CD4-positive, alpha-beta T cell treated with Interleukin-6 for 4 hours (primary cell): ENCODE measurements at places on chromosomes 11 and 22.

DNA sequence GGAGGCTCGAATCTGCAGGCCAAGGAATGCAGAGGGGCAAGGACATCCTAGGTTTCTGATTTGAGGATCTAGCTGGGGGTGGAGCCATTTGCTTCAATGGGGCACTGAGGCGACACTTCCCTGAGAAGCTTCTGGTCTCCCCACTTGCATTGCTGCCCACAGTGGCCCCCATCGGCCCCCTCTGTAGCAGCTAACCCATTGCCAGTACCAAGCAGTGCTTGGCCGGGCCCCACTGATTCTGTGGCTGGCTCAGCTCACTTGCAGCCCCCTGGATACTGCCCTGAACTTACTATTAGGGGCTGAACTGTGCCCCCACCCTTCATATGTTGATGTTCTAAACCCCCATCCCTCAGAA, 42.9 kb upstream of the SHISAL1 start:
- no peak for DNase-seq

- no peak for DNase-seq
Measured at GRCh38 chr11:96235751-96236150, 107.2 kb downstream of the MAML2 start.

- DNase-seq = no peak
Measured at GRCh38 chr11:18615628-18616392, 16.2 kb downstream of the MISFA start.

DNA sequence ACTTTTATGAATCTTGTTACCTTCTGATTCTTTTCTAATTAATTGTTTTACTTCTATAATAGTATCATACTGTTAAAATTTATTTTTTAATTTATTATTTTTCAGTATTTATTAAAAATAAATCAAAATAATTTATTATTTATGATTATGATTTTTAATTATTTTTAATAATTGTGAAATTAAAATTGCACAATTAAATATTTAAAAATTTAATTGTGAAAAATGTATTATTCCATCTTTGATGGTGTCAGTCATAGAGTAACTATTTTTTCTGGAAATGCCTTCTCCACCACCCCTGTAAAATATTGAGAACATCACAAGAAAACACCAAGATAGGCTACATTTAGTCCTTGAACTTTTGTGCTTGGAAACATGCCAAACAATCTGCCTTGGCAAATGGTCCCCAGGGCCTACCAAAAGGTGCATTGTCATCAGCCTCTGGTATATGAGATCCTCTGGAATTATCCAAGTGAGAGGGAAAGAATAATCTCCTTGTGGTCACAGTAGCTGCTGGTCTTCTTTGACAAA, at the start of gene OR8H2:
Gene OR8H2 (plus strand): TSS at position 478 of the 528 bp plus-strand sequence. CDS start 1,356 bp downstream, outside the sequence.
- DNase-seq = no peak

- no peak for DNase-seq
Measured at GRCh38 chr11:34105957-34106504, 602 bp downstream of the NAT10 start.

GRCh38 chr22:40679964-40680818, 907 bp downstream of the MCHR1 start:
- no peak for DNase-seq

DNA sequence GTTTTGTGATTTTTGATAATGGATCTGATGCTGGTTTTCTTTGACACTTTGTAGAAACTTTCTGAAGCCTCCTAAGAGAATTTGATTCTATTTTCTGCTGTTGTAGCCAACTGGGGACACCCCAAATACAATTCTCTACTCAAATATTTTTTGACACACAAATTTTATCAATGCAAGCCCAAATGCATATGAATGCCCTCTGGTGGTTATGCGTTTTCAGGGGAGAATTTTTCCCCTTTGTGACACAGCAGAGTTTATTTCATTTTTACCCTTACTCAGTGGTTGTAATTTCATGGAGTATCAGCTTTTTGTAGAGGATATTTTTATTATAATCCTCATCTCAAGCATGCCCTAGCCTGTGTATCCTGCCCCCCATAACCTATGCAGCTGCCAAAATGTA, 44.7 kb upstream of the MTMR2 start:
- no peak for DNase-seq

- DNase-seq = peak; percentile 88
Measured at GRCh38 chr11:117946842-117947526, 17.8 kb upstream of the TMPRSS13 start.

DNA sequence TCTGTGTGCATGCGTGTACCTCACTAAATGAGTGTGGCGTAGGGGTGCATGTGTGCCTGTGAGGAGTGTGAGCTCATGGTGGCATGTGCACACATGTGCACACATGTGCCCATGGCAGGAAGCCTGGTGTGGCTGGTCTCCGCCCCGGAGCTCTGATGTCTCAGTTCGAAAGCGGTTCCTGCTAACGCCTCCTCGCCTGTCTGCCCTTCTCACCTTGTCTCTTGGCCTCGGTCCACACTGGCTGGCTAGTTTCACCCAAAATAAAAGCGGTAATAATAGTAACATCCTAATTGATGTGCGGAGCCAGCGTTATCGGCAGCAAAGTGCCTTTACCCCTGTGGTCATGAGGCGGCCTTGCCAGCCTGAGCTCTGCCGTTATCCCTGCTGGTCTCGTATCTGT, 1190.4 kb downstream of the BRD1 start:
- DNase-seq = no peak

DNA sequence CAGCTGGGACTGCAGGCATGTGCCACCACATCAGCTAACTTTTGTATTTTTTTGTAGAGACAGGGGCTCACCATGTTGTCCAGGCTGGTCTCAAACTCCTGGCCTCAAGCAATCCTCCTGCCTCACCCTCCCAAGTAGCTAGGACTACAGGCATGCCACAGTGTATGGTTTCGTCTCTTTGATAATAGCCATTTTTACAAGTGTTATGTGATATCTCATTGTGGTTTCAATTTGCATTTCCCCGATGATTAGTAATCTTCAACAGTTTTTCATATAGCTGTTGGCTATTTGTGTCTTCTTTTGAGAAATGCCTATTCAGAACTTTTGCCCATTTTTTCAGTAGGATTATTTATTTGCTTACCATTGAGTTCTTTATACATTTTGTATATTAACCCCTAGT, 9.0 kb upstream of the MTMR3 start:
- DNase-seq = no peak
